ENCODE measurements at places on chromosomes 16 and 17. TPM values are rescaled to one million over a fixed set of nuclear protein-coding genes. Genes with fewer than 3 reads are reported as not detected.
A peak's percentile ranks its signal among the peaks of the same experiment; 100 is the strongest.

DNA sequence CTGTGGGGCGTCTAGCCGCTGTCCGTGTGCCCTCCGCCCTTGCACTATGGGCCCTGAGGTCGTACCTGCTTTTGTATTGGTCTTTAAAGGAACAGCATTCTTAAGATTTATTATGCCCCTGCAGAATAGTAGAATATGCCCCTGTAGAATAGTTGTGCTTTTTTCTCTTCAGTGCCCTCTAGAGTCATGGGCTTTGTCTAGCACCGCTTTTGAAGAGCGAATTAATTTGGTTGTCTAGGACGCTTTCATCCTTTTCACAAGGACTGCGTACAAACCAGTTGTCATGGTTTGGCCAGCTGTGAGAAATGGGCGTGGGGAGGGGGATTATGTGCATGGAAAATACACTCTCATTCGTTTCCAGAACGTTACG is 621 bp downstream of the CEP95 start:
- H3K36me3 ChIP-seq: peaks cover 65% of the 10 kb centered on the region
- peak overlapping the region; percentile 80 for H3K4me3 ChIP-seq
- H3K27ac ChIP-seq: peak overlapping the region; percentile 100
- DNase-seq: no peak
- no peaks in the 10 kb centered on the region for H3K27me3 ChIP-seq

DNA sequence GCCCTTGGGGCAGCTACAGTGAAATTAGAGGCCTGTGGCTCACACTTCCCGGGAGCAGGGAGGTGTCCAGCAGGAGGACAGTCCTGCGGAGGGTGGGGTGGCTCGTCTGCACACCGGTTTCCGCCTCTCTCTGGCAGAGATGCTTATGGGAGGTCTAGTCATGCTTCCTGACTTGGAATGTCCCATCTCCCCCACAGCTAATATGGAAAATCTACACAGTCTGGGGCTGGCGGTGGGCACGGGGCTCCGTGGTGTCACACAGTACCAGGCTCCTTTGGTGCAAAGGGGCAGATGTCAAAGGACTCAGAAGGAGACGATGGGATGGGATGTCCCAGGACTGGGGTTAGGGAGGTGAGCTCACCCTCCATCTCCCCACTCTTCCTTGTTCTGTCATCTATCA is 44.1 kb upstream of the DOC2B start:
- H3K36me3 ChIP-seq: no peaks in the 10 kb centered on the region
- no peak overlapping the region for H3K27ac ChIP-seq
- H3K4me3 ChIP-seq: no peak overlapping the region
- peak; percentile 24 for DNase-seq

NPB gene
- 0.71 TPM for total RNA-seq

HASPIN gene
- total RNA-seq: 0.68 TPM
